ENCODE measurements at places on chromosomes 2 and 18.

GRCh38 chr2:113150258-113150601, 22.8 kb downstream of the IL1RN start:
- DNase-seq, result no peak

DNA sequence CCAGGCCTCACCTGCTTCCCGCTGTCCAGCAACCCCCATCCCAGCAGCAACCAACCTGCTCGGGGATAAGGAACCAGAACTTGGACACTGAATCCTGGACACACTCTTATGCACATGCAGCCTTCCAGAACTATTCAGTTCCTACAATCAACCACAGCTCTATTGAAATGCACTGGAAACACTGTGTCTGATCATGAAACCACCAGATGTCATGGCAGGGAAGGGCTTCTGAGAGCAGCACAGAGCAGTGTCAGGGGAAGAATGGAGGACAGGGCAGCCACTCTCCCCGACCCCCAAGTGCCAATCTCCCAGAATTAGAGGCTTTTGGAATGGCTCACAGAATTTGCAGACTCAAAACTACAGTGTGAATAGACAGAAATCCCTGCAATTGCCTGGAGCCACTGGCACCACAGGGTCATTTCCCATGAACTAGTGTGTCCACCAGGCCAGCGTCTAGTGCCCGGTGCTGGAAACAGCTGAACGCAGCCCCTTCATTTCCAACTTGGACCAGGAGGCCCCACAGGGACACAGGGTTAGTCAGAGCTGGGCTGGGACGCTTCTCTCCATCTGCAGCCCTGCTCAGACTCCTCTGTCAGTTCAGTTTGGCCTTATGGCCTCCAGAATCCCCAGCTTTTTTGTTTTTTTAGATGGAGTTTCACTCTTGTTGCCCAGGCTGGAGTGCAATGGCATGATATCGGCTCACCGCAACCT, 25.5 kb downstream of the MRPL35 start:
- no peak for DNase-seq

DNA sequence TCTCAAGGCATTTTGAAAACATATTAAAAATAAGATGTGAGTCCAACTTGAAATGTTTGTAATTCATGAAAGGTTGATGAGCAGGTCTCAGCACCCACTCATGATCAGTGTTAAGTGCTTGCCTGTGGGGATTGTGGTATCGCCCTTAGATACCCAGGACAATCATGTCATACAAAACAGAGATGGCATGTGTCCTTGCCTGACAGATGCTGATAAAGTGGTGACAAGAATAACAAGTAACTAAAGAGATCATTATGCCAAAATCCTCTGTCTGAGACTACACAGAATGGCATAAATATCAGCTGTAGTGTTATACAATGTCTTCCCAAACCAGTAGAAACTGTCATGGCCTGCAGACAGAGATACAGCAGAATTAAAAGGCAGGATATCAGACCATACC, 930.3 kb downstream of the SUCLG1 start:
- no peak for DNase-seq

DNA sequence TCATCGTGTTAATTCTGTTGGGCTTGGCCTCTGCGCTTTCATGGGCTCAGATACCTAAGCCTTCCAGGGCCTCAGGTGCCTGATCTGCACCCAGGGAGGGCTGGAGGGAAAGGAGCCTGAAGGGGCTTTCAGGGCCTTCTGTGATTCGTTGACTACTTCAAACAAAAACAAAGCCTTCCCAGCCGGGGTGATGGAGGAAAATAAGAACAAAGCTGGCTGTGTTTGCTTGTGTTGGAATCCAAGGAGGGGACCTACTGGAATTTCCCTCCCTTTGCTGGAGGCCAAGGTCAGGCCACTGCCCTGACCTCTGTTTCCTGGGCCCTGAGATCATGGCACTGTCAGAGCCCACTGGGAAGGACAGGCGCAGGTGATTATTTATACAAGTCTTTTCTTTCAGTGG, 135.3 kb downstream of the KLHL29 start:
- no peak for DNase-seq

GRCh38 chr2:165825041-165825440, 31.0 kb upstream of the GALNT3 start:
- no peak for DNase-seq

GRCh38 chr2:70828115-70828514, 7.5 kb downstream of the CD207 start:
- no peak for DNase-seq

GRCh38 chr2:216698293-216698692, 2.9 kb upstream of the IGFBP5 start:
- no peak for DNase-seq

DNA sequence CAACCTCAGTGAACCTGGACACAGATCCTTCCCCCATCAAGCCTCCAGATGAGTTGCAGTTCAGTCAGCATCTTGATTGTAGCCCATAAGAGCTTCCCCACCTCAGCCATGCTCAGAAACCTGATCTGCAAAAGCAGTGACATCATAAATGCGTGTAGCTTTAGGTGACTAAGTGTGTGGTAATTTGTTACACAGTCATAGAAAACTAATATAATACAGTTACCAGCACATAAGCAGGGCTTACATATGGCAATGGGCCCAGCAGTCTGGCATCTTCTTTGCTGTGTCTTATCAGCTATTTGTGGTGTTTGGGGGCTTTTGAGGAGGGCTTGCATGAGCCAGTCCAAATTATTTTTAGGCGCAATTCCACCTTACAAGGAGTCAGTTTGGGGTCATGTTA, 807.0 kb downstream of the SLC4A3 start:
- no peak for DNase-seq

- DNase-seq, result peak; percentile 33
These were observed 652 bp downstream of the PPM1B start for GRCh38 chr2:44169155-44169898.

GRCh38 chr2:44934038-44934982, 7.2 kb upstream of the SIX3 start:
- no peak for DNase-seq

DNA sequence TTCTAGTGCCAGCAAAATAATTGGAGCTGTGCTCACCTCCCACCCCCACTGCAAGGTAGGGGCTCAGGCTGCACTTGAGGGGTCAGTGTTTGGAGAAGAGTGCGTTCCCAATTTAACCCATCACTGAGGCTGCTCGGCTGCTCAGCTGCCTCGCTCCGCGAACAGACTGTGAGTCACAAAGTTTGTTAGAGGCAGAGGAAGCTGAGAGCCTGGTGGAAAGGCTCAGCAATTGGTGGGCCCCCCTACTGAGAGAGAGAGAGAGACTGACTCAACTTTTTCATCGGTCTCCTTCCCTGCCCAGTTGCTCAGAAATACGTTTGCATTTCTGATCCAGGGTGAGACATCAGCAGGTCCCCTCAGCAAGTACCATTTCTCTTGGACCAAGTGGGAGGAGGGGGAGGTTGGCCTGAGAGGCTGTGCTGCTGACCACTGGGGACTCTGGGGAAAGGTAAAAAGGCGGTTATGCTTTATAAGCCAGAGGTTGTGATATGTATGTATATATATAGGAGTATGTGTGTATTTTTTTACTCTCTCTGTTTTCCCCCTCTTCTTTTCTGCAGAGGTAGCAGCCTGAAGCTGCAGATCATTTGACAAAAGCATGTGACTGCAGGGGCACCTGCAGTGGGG, 1.5 kb downstream of the EFR3B start:
- DNase-seq, result peak; percentile 45

DNA sequence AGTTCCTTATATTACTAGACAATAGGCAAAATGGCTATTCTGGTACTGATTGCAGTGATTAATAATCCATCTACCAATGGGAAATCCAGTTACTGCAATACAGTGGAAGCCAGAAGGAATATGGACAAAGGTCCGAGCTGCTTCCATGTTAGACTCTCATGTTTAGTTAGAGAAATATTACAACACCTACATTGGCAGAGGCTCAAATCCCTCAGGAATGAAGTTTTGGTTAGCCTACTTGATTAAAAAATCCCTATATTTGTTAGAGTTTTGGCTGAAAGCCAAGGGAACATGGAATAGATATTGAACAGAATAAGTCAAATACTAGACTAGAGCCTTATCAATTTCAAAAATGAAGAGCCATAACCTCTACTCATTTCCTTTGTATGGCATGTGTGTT, 48.5 kb downstream of the ARL6IP6 start:
- DNase-seq, result no peak

- no peak for DNase-seq
These were observed 512.5 kb downstream of the RNF144A start for GRCh38 chr2:7429733-7430132.

DNA sequence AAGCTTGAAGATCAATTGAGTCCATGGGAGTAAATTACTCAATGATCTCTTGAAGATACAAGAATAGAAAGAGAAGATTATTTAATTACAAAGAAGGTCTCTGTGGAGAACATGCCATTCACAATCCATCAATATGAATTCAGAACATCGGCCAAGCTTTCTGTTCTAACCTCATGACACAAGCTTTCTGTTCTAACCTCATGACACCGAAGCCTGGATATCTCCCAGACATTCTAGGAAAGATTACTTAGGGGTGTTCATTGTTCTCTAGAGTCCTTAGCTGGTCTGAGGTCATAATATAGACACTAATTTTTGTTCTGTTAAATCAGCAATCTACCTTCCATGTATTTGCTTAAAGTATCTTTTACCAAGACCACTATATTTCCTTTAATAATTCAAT, 95.5 kb downstream of the RDH14 start:
- DNase-seq, result no peak

DNA sequence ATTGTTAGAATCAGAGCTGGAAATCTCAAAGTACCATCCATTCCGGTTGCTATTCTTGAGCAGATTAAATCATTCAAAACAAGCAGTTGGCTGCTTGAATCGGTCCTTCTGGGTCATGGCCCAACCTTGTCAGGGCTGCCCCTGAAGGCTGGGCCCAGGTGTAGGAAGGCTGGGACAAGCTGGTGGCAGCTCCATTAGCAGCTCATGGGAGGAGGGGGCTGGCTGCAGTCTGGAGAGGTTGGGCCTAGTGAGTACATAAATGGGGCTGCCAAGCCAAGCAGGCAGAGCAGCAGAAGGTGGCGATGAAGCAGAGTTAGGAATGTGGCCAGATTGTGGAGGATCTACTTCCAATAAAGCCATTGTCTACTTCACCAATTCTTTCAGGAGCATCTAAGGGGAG, 81.4 kb downstream of the ADCYAP1 start:
- no peak for DNase-seq

DNA sequence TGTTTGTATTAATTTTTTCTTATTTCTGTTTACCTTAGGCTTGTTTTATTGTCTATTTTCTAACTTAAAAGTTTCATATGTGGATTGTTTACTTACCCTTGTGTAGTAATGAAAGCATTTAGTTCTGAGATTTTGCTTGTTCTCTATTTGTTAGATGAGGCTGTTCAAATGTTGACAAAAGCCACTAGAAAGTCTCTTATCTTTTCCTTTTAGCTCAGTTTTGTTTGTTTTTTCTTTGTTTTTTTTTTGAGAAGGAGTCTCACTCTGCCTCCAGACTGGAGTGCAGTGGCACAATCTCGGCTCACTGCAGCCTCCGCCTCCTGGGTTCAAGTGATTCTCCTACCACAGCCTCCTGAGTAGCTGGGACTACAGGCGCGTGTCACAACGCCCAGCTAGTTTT, 30.9 kb downstream of the USP14 start:
- no peak for DNase-seq

GRCh38 chr18:7562491-7562890, 4.6 kb upstream of the PTPRM start:
- no peak for DNase-seq

- no peak for DNase-seq
These were observed 71.7 kb downstream of the HS1BP3 start for GRCh38 chr2:20578895-20579825.

DNA sequence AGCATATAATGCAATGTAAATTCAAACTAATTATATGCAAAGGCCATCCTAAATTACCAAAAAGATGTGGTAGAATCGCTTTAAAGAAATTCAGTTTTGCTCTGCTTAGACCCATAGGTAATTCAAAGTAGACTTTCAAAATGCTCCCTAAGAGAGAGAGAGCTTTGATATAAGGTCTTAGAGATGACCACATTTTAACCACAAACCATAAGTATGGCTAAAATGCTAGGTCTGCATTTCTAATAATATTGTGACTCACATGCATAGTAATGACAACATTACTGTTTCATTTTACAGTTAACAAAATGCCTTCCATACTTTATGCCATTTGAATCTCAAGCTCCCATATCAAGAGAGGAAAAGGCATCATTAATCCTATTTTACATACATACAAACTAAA, 144.5 kb downstream of the RAD51AP2 start:
- DNase-seq, result no peak

GRCh38 chr18:22199005-22199404, 29.6 kb downstream of the GATA6 start:
- no peak for DNase-seq

- no peak for DNase-seq
These were observed 42.4 kb downstream of the MRPS5 start for GRCh38 chr2:95079199-95079683.

DNA sequence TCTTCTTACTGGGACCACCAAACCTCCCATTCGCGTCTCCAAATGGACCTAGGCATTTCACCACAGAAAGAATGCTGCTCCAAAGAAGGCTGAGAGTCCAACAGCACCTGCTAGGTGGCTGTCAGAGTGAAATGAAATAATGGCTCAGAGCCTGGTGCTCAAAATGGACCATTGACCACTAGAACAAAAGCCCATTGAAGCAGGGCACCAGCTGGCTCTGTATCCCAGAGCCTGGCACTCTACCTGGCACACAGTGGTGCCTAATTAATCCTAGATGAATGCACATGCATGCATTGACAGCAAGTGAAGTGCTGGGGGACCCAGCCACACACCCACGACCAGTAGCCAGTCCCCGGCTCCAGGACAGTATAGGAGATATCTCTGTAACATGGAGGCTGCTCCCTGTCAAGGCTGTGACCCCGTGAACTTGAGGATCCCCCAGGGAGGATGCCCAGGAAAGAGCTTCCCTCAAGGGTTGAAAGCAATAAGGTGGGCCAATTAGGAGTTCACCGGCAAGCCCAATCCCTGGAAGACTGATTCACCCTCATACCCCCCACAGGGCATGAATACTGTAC, 261.3 kb downstream of the TNS1 start:
- DNase-seq, result no peak

DNA sequence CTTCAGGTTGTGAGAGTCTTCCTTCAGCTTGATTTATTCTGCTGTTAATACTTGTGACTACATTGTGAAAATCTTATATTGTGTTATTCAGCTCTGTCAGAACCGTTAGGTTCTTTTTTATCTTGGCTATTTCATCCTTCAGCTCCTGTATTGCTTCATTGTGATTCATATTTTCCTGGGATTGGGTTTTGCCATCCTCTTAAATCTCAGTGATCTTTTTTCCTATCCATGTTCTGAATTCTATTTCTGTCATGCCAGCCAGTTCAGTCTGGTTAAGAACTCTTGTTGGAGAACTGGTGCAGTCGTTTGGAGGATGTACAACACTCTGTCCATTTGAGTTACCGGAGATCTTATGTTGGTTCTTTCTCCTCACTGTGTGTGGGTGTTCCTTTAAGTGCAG, 19.1 kb downstream of the MSTN start:
- no peak for DNase-seq

- peak; percentile 49 for DNase-seq
These were observed 22.6 kb upstream of the BCL2 start for GRCh38 chr18:63342206-63342605.

- no peak for DNase-seq
These were observed 878.3 kb downstream of the TDRD15 start for GRCh38 chr2:22002066-22002465.

- DNase-seq, result no peak
These were observed 38.5 kb upstream of the KLF11 start for GRCh38 chr2:10004836-10005235.

GRCh38 chr2:7697052-7697451, 779.8 kb downstream of the RNF144A start:
- no peak for DNase-seq
